Glutamatergic neuron (in vitro differentiated cells): ENCODE measurements at places on chromosomes 1 and 21. TPM values are rescaled to one million over a fixed set of nuclear protein-coding genes. Genes with fewer than 3 reads are reported as not detected.
A peak's percentile ranks its signal among the peaks of the same experiment; 100 is the strongest.

- peak; percentile 89 for DNase-seq
Measured at GRCh38 chr1:203290261-203291089, 14.8 kb upstream of the BTG2 start.

DNA sequence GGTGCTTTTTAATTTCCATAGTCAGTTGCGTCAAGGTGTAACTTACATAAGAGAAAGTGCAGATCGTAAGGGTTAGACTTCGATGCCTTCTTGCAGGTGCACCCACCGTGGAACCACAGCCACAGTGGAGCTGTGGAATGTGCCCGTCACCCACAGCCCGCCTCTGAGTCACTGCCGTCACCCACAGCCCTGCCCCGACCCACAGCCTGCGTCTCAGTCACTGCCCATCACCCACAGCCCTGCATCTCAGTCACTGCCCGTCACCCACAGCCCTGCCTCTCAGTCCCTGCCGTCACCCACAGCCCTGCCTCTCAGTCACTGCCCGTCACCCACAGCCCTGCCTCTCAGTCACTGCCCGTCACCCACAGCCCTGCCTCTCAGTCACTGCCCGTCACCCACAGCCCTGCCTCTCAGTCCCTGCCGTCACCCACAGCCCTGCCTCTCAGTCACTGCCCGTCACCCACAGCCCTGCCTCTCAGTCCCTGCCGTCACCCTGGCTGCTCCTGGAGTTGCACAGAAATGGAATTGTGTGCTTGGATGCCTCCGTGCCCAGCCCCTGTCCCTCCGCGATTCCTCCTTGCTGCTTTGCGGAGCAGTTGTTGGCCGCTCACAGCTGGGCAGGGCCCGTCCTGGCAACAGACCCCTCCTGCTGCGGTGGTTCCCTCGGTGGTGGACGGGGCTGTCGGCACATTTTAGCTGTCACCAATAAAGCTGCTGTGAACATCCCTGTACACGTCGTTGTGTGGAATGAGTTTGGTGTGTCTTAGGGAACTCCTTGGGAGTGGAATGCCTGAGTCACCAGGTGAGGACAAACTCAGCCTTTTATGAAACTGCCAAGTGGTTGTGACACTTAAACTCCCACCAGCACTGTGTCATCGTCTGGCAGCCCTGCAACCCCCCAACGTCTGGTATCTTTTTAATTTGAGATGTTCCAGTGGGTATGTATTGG lies 44.9 kb upstream of the COL6A2 start:
- DNase-seq: no peak

- DNase-seq: no peak
Measured at GRCh38 chr1:11134898-11135266, 35.2 kb upstream of the EXOSC10 start.

PLXNA2 gene
- 66.0 TPM for total RNA-seq

PPFIA4 gene
- 74.7 TPM for total RNA-seq

NHLH1 gene
- total RNA-seq: 1,198 TPM

GNPAT gene
- total RNA-seq: 53.9 TPM

DNA sequence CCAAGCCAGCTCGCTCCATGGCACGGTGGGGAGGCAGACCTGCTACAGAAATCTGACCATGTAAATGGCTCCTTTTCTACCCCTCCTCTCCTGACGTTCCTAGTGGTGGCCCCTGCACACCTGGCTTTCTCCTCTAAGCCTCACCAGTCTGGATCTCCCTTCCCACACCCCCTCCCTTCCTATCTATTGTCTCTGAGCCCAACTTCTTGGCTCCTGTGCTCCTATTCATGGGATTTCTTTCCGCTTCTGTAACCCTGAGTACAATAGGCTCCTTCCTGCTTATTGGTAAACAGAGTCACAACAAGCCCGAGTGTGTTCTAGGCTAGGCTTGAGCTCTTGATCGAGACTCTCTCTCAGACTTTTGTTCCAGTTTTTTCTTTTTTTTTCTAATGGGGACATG lies 17.6 kb downstream of the OPTC start:
- no peak for DNase-seq

CASQ1 gene
- not detected for total RNA-seq

DNA sequence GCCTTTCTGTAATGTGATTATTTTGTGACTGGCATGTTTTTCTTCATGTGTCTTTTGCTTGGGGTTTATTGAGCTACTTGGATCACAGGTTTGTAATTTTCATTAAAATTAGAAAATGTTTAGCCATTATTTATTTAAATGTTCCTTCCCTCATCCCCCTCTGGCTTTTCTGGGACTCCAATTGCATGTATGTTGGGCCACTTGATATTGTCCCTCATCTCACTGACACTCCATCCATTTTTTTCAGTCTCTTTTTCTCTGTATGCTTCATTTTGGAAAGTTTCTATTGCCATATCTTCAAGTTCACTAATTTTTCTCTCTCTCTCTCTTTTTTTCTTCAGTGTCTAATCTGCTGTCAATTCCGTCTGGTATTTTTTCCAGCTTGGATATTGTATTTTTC lies 390.1 kb downstream of the PRDM2 start:
- no peak for DNase-seq

L1TD1 gene
- total RNA-seq: 1.8 TPM

PEX11B gene
- total RNA-seq: 24.7 TPM

DNA sequence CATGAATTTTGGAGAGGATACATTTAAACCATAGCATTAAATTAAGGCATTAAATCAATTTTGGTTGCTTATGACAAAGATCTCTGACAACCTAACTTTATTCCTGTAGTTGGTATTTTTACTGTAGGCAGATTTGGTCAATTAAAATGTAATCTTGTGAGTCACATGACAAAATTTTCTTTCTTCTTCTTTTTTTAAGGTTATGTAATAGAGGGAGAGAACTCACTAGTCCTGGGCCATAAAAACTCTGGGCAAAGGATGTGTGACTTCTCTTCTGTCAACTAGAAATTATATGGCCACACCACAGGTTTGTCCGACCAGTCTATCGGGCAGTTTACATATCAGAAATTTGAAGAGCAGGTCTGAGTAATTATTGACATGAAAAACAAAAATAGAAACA lies 181.4 kb downstream of the RYR2 start:
- no peak for DNase-seq

NPHS2 gene
- not detected for total RNA-seq

- no peak for DNase-seq
Measured at GRCh38 chr1:193799948-193800690, 613.7 kb upstream of the B3GALT2 start.

PCNX2 gene
- total RNA-seq: 44.5 TPM

- DNase-seq: no peak
Measured at GRCh38 chr1:224113545-224113917, 380 bp upstream of the FBXO28 start.

DNA sequence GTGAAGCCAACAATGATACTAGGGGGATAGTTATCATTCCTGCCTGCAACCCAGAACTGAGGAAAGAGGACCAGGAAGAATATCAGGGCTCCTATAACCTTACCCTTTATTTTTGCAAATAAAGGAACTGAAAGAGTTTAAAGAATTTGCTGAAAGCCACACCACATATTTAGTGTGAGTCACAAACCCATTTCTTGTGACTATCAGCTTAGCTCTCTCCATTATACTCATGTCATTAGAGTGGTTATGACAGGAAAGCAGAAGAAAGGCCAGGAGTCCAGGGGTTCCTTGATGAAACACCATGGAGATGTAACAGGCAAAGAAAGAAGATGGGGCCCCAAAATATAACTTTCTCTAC lies 141.1 kb upstream of the SAMSN1 start:
- DNase-seq: no peak

TFAP2E gene
- total RNA-seq: 1.1 TPM

GRCh38 chr1:2896824-2897223 lies 95.3 kb upstream of the TTC34 start:
- DNase-seq: no peak

DNA sequence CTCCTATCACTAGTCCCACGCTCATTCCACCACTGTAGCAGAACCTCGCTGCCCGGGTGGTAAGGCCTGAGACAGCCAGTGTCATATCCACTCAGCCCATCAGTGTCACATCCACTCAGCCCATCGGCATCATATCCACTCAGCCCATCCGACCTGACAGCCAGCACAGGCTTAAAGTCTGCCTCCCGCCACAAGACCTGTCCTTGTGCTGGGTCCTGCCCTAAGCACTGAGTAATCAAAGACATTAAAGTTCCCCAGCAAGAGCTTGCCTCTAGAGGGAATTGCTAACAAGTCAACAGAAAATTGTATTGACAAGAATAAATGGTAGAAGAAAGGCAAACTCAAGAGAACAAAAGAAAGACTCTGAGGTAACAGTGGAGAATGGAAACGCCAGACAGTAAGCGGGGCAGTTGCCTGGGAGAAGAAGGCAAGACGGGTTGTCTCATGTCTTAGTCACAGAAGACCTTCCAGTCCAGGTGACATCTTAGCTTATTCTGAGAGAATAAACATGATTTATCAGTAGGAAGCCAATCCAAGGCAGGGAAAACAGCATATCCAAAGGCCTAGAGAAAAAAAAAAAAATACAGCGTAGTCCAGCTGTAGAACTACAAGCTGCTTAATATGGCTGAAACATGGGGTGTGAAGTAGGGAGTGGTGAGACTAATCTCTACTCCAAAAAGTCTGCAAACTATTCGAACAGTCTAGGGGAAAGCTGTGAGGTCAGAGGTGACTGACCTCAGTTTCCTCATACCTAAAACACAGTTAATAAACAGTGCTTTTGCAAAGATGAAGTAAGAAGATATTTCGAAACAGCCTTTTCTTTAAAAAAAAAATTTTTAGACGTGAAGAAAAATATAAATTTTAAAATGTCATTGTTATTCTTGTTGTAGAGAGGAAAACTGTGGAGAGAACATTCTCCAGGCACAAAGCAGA lies 1.1 kb downstream of the ITLN1 start:
- DNase-seq: no peak

DNA sequence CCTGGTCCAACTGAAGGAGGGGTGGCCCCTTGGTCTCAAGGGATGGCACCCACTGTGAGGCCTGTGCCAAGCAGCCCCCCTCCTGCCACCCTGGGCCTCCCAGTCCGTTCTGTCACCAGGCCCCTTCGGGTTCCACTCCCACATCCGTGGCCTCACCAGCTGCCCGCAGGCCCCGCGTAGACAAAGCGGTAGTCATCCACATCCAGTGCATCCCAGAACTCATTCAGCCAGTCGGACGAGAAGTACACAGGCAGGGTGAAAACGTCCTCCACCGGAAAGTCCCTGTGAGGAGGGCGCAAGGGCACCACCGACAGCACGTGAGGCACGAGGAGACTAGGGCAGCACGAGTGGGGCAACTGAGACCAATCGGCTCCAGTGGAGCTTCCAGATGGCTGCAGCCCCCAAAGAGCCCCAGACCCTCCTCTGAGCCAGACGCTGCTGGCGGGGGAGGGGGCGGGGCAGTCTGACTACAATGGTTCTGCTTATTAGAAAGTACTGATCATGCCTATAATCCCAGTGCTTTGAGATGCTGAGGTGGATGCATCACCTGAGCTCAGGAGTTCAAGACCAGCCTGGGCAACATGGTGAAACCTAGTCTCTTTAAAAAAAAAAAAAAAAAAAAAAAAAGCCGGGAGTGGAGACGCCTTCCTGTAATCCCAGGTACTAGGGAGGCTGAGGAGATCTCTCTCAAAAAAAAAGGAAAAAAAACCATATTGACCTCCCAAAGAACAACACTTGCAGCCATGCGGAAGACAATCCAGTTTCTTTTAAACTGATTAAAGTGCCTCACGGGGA lies 1.2 kb downstream of the JMJD4 start:
- no peak for DNase-seq

GRCh38 chr1:5611431-5611830 lies 380.8 kb downstream of the NPHP4 start:
- no peak for DNase-seq

DNA sequence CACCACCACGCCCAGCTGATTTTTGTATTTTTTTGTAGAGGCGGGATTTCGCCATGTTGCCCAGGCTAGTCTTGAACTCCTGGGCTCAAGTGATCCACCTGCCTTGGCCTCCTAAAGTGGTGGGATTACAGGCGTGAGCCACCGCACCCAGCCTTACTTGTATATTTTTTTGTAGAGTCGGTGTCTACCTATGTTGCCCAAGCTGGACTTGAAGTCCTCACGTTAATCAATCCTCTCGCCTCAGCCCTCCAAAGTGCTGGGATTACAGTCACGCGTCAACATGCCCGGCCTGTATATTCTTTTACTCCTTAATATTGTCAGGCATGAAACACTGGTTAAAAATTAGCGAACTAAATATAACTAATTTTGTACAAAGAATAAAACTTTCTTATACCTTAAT lies 5.5 kb upstream of the TOMM20 start:
- DNase-seq: no peak

- no peak for DNase-seq
Measured at GRCh38 chr1:86466109-86466844, 2.5 kb upstream of the CLCA1 start.

GRCh38 chr1:185644531-185644930 lies 89.7 kb upstream of the HMCN1 start:
- DNase-seq: no peak

GRCh38 chr1:71780681-71781080 lies 501.7 kb downstream of the NEGR1 start:
- DNase-seq: no peak

DNA sequence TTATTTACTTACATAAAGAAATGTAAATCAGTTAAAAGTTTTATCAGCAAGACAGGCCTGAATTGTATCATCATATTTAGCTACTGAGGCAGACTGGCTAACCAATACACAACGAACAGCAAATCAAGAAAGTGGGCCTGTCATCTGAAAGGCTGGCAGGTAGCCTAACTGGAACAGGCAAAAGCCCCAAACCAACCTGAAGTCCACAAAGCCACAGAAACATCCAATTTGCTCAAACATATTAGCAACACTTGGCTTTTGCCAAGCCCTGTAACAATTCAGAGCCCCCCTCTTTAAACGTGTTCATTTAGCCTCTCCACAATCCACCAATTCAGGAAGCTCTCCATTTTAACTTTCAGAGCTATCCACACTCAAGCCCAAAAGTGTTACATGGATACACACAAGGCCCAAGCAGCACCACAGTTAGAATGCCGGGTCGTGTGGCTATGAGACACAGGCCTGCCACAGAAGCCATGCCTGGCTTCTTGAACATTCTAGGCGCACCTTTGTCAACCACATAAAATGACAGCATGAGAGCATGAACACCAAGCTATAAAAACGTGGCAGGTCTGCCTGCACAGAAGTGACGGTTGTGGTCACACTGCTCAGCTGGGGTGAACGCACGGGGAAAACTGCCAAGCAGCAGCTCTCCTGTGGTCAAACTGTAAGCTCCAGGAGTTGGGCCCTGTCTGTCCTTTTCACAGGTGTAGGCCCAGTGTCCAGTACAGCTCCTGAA lies 49.3 kb downstream of the CD34 start:
- no peak for DNase-seq

GRCh38 chr1:3904006-3904842 lies 4.2 kb upstream of the C1orf174 start:
- DNase-seq: no peak

- peak; percentile 35 for DNase-seq
Measured at GRCh38 chr1:200242110-200243041, 167.5 kb downstream of the ZNF281 start.

TMEM200B gene
- 5.8 TPM for total RNA-seq

DNA sequence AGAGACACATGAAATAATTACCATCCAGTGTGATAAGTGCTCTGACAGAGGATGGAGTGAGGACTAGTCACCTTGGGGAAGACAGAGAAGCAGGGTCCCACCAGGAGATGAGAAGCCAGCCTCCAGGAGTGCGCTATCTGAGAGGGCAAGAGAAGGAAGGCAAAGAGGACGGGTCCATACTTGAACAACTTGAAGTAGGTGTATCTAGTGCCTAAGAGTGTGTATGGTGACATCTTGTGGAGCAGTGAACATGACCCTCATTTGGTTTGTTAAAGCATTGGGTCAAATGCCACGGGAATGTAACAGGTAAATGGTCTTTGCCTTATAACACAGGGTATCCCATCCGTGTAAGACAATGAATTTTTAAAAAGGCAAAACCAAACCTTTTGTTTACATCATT lies 39.8 kb downstream of the MRPL39 start:
- no peak for DNase-seq

- no peak for DNase-seq
Measured at GRCh38 chr1:201818971-201819750, 9.8 kb upstream of the IPO9 start.
